CD4-positive, alpha-beta T cell treated with Interleukin-15 for 1 hour (primary cell): ENCODE measurements at places on chromosomes 5 and 9.

DNA sequence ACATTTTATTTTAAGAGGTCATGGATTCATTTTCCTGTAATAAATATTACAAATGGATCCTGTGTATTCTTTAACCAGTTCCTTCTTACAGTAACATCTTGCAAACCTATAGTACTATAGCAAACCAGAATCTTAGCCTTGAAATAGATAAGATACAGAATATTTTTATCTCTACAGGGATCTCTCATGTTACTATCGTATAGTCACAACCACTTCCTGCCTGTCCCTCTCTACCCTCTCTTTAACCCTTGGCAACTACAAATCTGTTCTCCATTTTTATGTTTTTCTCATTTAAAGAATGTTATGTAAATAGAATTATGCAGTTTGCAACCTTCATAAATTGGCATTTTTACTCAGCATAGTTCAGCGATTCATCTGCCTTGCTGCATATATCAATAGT, 454.0 kb downstream of the DIRAS2 start:
- no peak for DNase-seq

DNA sequence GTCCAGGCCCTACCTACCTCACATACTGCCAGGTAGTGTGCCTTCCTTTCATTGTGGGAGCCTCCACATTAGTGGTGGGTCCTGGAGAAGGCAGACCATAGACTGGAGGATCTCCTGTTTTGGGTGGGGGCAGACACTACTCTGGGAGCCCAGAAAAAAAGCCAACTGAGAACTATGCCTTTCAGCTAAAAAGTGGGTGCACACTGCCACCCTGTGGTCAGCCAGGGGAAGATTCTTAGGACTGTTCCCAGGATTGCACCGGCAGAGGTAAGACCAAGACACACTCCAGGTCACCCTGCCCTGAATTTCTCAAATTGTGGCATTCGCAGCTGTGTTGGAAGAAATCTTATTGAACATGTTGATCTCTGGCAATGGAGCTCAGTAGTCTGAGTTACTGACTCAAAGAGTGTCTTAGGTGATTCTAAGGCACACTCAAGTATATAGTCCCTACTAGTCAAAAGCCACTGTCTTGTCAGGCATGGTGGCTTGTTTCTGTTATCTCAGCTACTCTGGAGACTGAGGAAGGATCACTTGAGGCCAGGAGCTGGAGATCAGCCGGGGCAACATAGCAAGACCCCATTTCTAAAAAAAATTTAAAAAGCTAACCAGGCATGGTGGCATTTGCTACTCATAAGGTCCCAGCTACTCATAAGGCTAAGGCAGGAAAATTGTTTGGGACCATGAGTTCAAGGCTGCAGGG, 3.6 kb downstream of the SIGMAR1 start:
- DNase-seq, result peak; percentile 78

GRCh38 chr5:157993986-157994691, 135.2 kb upstream of the CLINT1 start:
- no peak for DNase-seq

GRCh38 chr5:53256746-53257145, 147.2 kb upstream of the MOCS2 start:
- DNase-seq, result no peak

DNA sequence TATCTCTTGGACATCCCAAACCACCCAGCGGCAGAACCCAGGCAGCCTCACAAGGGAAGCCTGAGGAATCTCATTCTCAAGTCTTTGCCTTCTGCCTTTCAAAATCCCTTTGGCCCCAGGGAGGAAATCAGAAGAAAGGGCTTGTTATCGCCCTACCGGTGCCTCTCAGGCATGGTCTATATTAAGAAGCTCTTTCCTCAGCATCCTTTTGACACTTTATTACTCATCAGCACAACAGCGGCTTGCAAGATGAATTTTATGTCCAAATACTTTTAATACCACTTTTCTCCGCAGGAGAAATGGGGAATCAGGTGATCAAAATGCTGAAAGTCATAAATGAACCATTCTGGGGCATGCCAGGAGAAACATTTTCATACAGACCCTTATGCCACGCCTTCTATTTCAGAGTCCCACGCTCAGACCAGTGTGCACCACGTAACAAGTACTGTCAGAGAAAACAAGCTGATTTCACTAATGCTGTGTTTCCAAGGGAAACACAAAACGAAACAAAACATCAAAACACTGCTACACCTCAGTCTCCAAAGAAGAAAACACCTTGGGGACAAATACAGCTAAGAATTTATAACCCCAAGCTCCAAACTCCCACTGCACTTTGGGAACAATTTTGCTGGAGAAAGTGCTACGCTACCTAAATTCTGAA, 30.0 kb downstream of the RAPGEF1 start:
- peak; percentile 54 for DNase-seq

- no peak for DNase-seq
Measured at GRCh38 chr9:115209601-115210306, 91.8 kb upstream of the TNC start.

- DNase-seq, result no peak
Measured at GRCh38 chr9:20286969-20287368, 335.3 kb downstream of the MLLT3 start.

DNA sequence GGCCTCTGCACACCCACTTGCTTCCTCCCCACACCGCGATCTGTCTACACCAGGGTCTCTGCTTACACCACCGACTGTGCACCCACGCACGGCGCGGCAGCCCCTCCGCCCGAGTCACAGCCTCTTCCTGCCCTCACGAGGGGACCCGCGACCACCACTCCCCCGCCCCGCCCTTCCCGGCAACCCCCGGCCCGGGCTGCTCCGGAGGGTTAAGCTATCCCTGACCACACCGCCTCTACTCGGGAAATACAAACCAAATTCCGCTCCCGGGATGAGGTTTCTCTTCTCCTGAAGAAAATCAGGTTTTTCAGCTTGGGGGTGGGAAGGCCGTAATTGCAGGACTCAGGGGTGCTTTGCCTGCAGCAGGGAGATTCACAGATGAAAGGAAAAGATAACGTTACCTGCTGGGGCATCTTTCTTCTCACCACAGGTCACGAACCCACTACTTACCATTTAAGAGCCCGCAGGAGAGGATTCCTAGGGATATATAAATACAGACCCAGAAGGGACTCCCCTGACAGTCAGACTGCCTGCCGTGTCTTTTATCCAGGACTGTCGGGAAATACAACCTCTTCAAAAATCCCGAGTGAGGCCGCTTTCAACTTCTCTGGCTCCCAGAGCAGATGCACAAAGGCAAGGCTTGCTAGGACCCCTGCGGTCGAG, 63.5 kb downstream of the ROR2 start:
- DNase-seq, result no peak

DNA sequence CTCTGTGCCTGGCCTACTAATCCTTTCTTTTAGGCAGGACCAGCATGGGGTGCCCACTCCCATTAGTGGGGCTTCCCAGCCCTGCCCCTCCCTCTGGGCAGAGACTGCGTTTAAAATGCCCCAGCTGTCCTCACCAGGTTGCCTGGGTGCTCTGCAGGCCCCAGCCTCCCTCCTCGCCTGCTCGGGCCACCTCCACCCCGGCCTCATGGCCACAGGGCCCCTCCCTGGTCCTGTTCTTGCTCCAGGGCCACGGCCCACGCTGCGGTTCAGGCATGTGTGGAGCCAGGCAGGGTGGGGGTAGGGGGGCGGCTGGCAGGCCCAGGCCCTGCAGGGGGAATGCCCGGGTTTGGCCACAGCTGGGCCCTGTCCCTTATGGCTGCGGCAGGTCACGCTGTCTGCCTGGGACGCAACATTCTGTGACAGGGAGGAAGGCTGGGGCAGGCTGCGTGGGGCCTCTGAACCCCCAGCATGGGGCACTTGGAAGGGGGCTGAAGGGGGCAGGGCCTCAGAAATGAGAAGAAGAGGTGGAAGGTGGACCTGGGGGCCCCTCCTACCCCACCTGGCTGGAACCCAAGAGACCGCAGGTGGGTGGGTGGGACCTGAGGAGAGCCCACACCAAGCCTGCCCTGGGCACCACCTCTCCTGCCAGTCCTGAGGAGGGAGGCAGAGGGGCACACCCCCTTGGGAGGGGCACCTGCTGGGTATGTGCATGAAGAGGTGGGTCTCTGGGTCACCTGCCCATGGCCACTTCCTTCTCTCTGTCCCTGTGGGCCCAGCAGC, at the start of gene LCN12:
Gene LCN12, plus strand, starts transcription at position 733 of the 780 bp plus-strand sequence. CDS start 55 bp downstream, outside the sequence.
- no peak for DNase-seq

GRCh38 chr9:15142878-15143534, 164.0 kb downstream of the TTC39B start:
- no peak for DNase-seq

DNA sequence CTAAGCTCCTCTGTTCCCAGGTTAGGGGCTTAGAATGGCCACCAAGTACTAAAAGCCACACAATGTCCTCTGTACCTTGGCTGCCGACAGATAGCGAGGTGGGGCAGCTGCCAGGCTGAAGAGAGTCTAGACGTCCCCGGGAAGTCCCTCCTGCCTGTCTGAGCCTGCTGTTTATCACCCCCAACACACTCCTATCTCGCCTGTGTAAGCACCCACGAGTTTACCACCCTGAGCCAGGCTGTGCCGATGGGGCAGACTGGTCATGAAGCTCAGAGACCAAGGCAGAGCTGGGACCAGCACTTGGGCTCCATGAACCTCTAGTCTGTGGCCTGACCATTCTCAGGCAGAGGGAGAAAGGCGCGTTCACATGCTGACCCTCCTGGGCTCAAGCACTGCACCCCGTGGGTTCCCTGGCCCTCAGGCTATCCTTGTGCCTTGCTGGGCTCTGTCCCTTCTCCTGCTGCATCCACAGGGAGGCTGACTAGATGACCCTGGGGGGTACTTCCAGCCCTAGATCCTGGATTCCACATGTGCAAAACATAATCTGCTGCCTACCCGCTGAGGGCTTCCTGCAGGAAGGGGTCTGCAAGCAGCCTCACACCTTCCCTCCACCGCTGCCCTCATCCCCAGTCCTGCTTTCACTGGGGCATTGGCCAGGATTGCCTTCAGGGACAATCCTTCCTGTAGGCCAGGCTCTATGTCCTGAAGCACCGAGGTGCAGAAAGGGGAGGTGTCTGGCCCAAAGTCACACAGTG, 18.6 kb upstream of the SLC25A51 start:
- DNase-seq, result peak; percentile 11

- DNase-seq, result no peak
Measured at GRCh38 chr5:176501333-176501732, 35.9 kb downstream of the RNF44 start.

DNA sequence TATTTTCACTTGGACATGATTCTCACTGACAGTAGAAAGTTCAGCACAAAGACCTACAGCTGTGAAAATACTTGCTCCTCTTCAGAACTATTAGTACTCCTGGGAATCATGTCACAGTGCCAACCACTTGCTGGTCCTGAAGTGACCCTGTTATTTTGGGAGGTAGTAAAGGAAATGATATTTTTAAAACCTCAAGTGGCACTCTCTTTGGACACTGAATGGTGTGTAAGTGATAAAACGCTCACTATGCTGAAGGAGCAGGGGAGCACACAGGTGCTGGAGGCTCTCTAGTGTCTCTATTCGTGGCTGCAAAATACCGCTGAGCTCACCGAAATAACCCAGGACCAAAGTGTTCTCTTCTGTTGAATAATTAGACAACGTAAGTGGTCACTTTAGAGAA, 76.9 kb upstream of the SPATA31D4 start:
- no peak for DNase-seq

DNA sequence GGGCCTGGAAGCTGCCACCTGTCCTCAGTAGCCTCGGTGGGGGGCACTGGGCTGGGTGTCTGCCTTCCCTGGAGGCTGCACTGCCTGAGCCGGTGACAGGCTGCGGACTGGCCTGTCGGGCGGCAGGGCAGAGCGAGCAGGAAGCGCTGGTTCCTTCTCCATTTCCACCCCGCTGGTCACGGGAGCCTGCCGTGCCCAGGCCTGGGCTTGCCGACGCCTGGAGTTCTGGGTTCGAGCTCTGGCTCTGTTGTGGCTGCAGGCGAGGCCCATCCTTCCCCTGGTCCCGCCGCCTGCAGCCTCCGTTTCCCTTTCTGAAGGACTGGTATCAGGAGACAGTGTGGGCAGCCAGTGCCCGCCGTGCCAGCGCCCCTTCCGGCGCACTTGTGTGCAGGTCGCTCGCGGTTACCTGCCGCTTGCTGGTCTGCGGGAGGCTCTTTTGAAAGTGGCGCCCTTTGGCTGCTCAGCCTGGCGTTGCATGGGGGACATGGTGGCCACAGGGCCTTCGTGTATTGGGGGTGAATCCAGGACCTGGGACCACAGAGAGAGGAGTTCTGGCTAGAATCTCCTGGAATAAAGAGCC, 34.0 kb downstream of the RXRA start:
- DNase-seq, result peak; percentile 31
